GM18507 (cell line): ENCODE measurements at places on chromosomes 1 and 21.

GRCh38 chr1:209646558-209646957, 5.7 kb downstream of the LAMB3 start:
- DNase-seq = no peak

DNA sequence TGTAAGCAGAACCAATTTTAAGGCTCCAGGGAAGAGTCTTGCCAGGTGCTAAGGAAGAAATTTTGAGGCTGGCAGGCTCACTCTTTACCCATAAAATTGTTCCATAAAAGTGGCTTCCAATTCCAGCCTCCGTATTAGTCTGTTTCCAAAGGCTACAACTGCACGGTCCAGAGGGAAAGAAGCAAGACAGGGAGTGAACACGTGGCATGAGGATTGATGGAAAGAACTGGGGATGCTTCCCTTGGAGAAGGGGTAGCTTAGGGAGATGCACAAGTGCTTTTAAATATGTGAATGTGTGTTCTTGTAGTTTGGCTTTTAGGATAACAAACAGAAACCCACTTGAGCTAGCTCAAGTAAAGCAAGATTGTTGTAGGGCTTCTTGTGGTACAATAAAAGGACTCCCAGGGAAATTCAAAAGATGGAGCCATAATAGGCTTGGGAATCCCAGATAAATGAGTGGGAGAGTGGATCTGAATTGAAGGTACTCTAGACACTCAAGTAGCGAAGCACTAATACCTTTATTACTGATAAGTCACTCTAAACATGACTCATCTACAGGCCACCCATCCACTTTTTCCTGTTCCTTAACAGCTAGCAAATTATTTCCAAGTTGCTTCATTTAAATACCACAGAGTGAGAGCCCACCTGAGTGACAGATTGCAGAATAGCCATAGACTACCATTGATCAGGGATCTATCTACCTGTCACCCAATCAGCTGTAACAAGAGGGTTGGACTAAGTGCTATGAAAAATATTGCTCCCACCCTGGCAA, 34.8 kb upstream of the NPL start:
- no peak for DNase-seq

DNA sequence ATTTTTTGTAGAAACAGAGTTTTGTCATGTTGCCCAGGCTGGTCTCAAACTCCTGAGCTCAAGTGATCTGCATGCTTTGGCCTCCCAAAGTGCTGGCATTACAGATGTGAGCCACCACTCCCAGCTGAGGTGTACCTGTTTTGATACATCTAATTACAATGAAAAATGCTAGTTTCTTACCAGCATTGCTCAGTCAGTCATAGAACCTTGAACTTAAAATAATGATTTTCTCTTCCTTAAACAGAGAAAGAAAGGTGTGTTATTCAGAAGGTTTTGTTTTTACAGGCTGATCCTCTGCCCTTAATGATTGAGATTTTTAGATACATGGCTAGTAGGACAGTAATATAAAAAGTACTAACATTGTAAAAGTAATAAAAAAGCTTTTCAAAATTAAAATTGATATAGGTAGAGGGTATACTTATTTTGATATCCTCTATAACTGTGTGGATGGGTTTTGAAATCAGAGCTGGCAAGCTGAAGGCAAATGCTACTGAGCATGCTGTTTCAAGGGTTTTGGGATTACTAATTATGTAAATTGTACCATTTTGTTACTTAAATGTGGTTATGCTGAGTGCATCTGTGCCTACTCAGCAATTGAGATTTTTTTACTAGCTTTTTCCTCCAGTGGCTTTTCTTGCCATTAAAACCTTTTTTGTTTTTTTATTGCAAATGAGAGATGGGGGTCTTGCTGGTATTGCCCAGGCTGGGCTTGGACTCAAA, 16.1 kb downstream of the PRRC2C start:
- no peak for DNase-seq

- DNase-seq = no peak
Observed at GRCh38 chr1:224259986-224260385, 70.0 kb downstream of the NVL start.

DNA sequence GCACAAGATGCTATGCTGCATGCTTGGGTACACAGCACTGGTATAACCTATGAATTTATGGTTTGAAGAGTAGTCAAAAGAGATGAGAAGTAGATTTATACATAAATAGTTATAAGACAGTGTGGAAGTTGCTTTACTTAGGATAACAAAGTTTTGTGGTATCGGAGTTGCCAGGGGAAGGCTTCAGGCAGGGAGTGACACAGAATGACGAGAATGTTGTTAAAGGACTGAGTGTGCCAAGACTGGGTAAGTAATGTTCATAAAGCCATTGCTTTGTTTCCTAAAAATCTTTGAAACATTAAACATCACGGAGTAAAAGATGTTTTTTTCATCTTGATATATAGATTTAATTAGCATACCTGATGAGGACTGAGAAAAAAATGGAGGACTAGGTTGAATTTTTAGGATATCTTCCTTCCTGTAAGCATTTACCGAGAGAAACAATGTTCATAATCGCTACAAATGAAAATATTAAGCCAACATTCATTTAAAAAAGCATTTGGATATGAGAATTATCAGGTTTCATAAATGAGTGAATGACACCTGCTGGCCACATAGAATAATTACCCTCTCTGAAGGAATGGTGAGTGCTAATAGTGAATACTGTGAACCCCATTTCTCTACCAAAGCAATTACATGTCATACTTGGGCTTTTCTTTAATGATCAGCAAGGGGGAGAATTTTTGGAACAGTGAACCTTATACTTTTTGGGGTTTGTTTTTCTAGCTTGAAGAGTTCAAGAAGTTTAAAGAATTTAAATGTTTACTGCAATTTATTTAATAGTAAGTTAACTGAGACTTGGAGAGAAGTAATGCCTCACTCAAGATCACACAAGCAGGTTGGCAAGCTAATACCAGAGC, 28.4 kb downstream of the EXTL2 start:
- no peak for DNase-seq

DNA sequence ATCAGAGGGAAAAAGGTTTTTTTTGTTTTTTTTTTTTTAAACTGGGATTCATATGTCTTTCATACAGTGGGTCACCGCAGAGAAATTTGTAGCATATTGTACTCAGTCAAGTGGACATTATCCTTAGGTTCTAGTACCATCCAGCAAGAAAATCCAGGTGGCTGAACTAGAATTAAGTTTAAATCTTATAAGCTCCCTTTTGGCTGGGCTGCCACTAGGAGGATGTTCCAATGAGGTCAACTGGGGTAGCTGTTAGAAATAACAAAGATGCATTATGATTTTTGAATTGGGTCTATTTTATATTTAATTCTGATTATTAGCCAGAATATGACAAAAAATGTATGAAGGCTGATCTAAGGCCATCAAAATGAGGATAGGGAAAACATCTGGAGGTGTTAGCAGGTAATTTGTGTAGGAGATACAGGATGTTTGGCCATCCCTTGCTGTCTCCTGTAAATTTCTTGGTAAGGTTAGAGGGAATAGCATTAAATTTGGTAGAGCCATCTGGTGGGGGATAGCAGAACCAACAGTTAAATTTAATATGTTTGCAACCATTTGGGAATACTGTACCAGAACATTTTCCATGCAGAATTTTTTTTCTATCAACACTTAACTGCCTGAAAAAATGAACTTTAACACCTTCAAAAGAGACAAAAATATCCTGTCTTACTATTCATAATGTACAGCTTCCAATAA, 568.5 kb upstream of the B3GALT2 start:
- no peak for DNase-seq

DNA sequence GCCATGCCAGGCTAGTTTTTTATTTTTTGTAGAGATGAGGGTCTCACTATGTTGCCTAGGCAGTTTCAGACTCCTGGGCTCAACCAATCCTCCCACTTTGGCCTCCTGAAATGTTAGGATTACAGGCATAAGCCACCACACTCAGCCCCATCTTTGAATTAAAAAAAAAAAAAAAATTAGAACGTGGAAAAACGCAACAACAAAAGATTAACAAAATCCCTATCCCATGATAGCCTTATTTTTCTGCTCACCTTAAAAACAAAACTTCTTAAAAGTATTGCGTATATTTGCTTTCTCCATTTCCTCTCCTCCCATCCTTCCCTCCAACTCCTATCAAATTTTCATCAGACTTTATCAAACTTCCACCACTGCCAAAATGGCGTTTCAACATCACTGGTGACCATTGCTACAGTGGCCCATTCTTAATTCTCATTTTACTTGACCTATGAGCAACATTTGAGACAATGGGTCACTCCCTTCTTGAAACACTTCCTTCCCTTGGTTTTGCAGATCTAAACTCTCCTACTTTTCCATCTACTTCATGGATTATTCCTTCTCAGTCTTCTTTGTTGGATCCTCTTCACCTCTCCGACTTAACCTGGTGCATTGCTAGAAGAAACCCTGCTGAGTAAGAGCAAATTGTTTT, 579 bp upstream of the ZNF684 start:
- DNase-seq = no peak

- DNase-seq = no peak
Observed at GRCh38 chr1:231883382-231883781, 256.8 kb downstream of the DISC1 start.
